Natural killer cell (primary cell): ENCODE measurements at places on chromosomes 16 and 17. TPM values are rescaled to one million over a fixed set of nuclear protein-coding genes. Genes with fewer than 3 reads are reported as not detected.

GRCh38 chr16:47886631-47887415 is 269.0 kb downstream of the ABCC12 start:
- DNase-seq = no peak

DNA sequence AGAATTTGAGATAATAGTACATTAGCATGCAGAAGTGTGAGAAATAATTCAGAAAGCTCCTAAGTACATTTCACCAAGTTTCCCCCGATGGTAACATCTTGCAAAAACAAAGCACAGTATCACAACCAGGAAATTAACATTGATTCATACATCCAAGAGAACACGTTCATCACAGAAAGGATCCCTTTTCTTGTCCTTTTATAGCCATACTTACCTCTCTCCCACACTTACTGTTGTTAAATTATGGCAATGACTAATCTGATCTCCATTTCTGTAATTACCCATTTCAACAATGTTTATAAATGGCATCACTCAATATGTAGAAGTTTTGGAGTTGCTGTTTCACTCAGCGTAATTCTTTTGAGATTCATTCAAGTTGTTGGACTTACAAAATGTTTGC is 1260.0 kb downstream of the CDH8 start:
- DNase-seq = no peak

Gene HSPB9
- total RNA-seq = not detected

Gene CTF1
- total RNA-seq = 0.60 TPM

Gene EVI2A
- total RNA-seq = 33.0 TPM

Gene CTRB2
- total RNA-seq = not detected

GRCh38 chr17:4170639-4171280 is 27.8 kb downstream of the CYB5D2 start:
- no peak for DNase-seq

Gene PIMREG
- total RNA-seq = 0.78 TPM

DNA sequence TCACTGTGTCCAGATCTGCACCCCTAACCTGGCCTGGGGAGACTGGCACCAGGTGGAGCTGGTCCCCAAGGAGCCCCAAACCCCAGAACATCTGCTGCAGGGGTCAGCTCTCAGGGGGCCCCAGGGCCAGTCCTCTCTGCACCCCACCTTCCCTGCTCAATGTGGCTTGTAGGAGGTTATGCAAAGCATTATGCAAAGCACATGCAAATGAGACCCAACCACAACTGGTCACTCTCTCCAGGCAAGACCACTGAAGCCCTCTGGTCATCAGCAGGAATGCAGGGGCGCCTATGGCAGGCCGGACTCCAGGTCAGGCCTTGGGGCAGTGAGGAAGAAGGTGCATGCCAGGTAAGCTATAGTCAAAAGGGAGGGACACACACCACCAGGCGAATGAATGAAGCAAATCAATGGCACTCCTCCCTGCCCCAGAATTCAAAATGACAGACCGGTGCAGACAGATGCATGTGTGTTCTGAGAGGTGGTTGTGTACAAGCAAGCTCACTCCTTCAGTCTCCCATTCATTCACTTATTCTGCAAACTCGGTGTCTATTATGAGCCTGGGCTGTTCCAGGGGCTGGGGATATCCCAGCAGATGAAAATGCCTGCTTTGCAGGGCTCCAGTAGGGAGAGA is 48.0 kb downstream of the TMEM235 start:
- no peak for DNase-seq

DNA sequence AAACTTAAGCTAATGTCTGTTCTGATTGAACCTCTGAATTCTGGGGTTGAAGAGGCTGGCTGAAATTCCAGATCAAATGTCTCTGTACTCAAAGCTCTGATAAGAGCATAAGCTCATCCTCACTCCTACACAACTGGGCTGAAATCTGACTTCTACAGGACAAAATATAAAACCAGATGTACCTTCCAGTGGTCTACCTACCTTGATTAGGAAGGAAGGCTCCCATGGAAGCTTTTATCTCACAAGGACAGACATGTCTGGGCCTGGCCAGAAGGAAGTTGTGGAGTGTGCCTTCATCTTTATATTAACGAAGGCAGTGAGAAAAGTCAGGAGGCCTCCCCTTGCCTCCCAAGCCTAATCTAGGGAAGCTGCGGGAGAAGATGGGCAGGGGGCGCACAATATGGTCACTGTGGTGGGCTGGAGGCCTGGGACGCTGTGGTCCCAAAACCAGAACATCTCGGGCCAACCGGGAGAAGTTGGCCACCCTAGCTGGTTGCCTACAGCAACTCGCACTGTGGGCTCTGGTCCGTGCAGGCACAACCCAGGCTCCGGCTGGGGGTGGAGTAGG is 55.6 kb upstream of the LRRC37A3 start:
- no peak for DNase-seq

- DNase-seq = peak; percentile 81
These were observed at the start of gene IKZF3 for GRCh38 chr17:39863918-39864746. IKZF3 (minus strand) TSS chr17:39864312; CDS start chr17:39864126, 186 bp downstream.

DNA sequence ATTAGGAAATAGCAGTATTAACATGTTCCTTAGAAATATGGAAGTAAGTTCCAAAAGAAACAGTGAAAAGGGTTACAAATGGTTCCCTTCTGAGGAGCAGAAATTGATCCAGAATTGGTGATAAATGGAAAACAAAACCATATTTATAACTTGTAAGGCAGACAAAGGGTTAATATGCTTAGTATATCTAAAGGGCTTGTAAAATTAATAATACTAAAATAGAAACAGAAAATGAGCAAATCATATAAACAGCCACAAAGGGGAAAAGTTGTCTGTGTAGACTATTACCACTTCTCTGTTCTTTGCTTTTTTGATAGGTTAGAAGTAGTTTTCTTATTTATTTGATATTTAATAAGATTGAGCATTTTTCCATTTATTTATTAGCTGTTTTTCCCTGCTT is 64.4 kb downstream of the NFATC3 start:
- no peak for DNase-seq

Gene KRT31
- not detected for total RNA-seq

Gene JMJD8
- total RNA-seq = 29.5 TPM

Gene GPRC5B
- not detected for total RNA-seq

DNA sequence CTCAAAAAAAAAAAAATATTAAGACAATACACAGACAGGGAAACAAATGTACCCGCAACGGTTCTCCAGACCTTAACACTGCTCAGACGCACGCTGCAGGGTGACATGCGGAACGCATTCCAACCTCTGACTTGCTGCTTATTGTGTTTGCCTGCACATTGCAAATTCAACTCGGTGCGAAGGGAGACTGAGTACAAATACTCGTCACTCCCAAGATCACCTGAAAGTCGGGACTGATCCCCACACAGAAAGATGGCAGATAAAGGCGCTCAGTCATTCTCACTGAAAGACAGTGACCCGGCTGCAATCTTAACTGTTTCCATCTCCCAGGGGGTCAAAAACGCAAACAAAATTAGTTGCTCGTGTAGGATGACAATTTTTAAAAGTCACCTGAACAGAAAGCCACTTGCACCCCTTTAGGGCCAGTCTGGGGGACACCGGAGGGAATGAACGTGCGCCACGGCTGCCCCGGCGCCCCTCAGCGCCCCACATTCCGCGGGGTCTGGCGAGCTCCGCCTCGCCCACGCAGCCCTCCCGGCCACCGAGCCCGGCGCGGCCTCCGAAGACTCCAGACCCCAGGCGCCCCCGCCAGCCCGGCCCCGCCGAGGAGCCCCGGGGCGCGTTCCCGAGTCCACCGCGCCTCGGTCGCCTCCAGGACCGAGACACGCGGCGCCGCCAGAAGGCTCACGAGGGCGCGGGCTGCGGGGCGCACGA is 589 bp downstream of the CLCN7 start:
- DNase-seq = no peak

Gene BCL6B
- 0.84 TPM for total RNA-seq

GRCh38 chr16:76293980-76294379 is 16.8 kb downstream of the CNTNAP4 start:
- DNase-seq = no peak

Gene ZNF23
- 8.9 TPM for total RNA-seq

Gene MED9
- total RNA-seq = 19.8 TPM

DNA sequence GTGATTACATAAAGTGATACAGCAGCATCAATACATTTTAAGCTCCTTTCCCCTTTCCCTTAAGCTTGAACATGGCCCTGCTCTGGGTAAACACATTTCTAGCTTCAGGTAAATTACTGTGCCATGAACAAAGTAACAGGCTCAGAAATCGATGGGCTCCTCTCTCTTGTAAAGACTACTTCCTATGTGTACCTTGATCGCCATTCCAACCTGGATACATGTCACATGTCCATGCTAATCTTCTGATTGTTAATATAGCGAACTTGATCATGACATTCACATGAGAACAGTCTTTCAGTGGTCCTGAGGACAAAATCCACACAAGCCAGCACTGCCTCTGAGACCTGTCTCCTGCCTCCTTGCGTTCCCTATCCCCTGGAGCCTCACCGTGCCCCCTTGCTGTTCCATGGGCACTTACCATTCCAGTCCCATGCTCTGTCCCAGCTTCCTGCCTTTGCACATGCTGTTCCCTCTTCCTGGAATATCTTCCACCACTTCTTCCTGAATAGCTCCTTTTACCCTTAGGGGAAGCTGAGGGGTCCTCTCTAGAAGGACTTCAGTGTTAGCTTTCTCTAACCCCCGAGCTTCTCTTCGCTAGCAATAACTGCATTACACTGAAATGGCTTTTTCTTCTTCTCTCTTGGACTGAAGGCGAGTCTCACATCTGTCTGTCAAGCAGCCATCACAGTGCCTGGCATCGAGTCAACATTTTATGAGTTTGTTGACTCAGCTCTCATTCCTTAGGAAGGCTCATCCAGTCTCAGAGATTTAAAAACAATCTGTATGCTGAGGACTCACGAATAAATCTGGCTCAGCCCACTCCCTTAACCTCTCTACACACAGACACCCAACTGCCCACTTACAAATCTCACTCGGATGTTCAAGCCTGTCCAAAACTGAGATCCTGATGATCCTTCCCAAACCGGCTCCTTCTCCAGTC is 93.3 kb downstream of the ASIC2 start:
- no peak for DNase-seq

GRCh38 chr17:2302778-2303203 is 794 bp downstream of the SMG6 start:
- DNase-seq = peak; percentile 55

Gene TMC6
- 825 TPM for total RNA-seq

DNA sequence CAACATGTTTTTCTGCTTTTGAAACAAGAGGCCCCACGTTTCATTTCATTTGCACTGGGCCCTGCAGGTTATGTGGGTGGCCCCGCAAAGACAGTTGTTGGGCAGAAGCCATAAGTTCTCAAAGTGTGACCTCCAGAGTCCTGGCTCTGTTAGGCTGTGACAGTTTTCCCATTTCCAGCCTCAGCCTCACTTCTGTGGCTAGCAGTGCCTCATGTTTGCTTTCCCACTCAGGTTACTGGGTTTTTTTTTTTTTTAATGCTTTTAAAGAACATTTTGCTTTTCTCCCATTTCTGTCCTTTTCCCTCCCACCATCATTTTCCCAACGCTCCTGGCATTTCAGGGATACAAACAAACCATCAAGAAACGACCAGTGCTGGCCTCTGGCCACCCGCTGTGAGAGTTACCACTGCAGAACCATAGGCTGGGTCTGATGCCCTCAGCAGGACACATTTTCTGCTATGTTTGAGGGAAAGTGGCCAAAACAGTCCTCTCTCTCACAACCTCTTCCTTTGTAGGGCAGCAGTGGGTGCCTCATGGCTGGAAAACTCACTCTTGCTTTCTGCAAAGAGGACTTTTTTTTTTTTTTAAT is 159.0 kb upstream of the MPHOSPH6 start:
- DNase-seq = no peak

DNA sequence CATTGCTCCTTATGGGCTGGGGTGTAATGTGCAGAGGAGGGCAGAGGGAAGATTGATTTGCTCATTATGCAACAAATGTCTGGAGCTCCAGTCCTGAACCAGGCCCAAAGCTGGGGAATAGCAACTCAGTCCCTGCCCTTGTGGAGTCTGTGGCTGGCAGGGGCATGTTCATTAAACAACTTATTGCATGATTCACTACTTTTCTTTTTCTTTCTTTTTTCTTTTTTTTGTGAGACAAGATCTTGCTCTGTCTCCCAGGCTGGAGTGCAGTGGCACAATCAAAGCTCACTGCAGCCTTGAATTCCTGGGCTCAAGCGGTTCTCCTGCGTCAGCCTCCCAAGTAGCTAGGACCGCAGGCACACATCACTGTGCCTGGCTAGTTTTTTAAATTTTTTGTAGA is 23.1 kb downstream of the MSI2 start:
- DNase-seq = no peak

GRCh38 chr16:50224286-50224685 is 42.1 kb upstream of the ADCY7 start:
- no peak for DNase-seq

Gene ZMYND15
- total RNA-seq = 3.5 TPM

DNA sequence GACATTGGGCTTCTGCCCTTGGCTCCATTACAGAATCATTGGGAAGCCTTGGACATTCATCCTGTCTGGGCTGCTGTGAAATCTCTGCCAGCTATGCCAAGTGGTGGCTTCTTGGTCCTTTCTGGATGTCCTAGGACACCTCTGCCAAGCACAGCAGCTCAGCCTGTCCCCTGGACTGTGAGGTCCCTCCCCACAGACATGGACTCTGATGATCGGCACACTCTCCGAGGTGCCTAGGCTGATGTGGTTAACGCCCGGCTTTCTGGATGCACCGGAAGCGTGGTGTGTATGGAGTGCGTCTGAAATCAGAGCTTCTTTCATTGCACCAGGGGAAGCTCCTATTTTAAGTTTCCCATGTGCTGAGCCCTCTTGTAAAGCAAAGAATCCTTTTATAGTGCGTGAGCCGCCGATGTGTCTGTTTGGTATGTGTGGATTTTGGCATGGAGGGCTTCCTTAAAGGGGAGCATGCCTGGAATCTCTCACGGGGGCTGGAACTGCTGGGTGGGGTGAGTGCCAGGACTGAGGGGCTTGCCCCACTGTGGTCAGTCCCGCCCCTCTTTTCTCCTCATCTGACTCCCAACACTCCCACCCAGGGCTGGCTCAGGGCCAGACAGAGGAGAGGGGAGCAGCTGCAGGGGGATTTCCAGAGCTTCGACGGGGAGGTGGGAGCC is 7.0 kb upstream of the ARHGAP23 start:
- DNase-seq = no peak

DNA sequence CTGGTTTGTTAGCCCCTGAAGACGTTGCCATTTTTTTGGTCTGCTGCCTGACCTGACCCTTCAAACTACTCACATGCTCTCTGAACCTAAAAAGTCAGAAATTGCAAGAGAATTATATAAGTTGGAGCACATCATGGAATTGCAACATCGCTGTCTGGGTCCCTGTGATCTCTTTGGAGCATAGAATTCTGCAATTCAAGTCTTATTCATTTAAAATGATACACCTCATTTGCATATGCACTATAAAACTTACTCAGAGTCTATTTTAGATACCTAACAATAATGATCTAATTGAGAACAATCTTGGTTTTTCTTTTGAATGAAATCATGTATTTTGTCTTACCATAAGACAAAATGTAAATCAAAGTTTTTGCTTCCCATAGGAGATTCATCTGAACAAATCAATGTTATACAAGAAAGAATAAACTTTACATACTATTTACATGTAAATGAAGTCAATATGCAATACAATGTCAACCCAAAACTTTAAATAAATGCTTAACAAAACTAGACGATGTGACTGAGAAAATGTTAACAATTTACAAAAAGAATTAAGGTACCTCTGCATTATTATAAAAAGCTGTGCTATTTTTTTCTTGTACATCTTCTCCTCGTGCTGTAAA is 99.7 kb downstream of the HELZ start:
- no peak for DNase-seq
